ENCODE measurements at places on chromosomes 5 and 9.

GRCh38 chr5:142472306-142472951 is 147.6 kb upstream of the SPRY4 start:
- DNase-seq = peak; percentile 94

DNA sequence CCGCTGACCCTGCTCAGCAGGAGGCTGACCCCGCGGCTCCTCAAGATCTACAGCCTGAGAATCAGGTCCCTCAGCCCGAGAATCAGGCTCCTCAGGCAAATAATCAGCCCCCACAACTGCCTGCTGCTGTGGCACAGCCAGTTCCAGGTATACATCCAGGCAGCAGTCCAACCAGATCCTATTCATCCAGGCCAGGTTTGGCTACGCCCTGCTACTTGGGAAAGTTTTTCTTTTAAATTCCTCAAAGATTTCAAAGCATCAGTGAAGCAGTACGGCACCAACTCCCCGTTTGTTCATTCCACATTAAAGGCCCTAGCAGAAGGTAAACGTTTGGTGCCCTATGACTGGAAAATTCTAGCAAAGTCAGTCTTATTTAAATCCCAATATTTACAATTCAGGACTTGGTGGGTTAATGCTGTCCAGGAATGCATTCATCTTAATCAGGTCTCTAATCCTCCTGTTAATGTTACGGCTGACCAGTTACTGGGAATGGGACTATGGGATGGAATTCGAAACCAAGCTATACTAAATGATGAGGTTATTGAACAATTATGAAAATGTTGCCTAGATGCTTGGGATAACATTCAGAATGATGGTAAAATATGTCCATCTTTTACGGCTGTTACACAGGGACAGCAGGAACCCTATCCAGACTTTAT is 102.3 kb downstream of the SYK start:
- DNase-seq = no peak

- DNase-seq = peak; percentile 54
Measured at GRCh38 chr9:14616188-14616982, 76.8 kb downstream of the ZDHHC21 start.

GRCh38 chr5:82586661-82587310 is 308.6 kb upstream of the RPS23 start:
- DNase-seq = no peak

DNA sequence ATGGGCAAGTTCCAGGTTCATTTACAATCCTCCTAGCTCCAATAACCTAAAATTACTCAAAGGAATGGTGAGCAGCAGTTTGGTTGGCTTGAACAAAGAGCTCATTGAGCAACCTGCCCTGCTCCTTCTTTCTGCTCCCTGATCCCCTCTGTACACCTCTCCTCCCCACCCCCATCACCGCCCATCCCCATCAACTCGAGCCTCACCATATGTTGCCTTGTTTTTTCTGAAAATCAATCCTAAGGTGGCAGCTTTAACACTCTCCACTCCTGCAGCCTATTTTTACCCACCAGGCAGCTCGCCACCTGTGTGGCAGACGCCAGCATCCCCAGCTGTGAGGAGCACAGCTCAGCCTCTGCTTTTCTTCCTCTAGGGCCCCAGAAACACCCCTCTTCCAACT is 533.4 kb upstream of the BRINP1 start:
- no peak for DNase-seq

GRCh38 chr5:177520916-177521513 is 4.3 kb upstream of the DDX41 start:
- no peak for DNase-seq

GRCh38 chr9:137486545-137487453 is 27.7 kb upstream of the NSMF start:
- DNase-seq = no peak

- no peak for DNase-seq
Measured at GRCh38 chr5:174275959-174276358, 230.5 kb downstream of the NSG2 start.

DNA sequence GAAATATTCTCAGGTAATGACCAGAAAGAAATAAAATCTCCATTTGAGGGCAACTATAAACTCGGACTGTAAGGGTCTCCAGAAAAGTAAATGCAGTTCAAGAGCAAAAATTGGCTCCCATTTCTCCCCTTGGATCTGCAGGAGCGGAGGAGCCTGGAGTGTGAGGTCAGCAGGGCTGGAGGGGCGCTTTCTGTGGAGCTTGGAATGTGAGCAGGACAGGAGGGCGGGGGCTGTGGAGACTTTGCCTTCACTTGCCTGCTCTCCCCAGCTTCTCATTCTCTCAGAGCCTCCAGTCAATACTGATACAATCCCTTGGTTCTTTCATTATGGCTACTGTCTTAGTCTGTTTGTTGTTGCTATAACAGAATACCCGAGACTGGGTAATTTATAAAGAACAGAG is 162.8 kb upstream of the ANKH start:
- no peak for DNase-seq

DNA sequence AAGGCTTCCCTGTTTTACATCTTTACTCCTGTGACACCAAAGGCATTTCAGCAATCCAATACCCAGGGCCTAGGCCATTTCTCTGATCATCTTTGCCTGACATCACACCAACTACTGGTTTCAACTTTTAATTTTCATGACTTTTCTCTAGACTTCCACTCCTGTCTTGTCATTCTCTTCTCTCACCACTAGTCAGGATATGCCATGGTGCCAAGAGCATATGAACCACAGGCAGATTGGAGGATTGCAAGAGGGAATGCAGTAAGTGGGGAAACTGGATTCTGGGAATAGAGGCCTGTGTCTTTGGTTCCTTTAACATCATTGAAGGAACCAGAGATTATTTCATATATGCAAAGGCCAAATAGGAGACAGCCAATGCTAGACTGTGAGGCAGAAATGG is 69.3 kb downstream of the ANKRD31 start:
- DNase-seq = no peak

DNA sequence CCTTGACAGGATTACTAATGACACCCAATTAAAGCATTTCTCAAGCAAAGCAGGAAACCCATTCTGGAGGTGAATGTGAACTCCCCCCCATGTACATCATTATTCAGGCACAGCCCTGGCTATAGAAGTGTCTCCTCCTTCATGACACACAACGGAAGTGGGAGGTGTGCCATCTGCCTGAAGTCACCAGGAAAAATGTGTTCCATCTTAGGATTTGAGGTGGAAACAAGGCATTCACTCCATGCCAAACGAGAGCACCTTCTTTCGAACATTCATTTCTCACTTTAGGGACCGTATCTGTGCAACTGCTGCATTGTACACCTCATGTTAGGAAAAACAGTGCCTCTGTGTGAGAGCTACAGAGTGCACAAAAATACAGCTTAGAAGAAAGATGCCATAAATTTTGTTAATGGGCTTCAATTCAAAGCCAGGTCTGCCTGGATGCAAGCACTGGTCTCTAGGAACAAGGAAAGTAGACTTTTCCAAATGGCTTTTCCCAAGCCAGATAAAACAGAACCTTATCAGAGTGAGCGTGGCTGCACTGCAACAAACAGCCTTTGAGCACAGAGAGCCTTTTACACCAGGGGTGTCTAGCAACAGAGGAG is 19.4 kb downstream of the GOLM1 start:
- DNase-seq = peak; percentile 32

DNA sequence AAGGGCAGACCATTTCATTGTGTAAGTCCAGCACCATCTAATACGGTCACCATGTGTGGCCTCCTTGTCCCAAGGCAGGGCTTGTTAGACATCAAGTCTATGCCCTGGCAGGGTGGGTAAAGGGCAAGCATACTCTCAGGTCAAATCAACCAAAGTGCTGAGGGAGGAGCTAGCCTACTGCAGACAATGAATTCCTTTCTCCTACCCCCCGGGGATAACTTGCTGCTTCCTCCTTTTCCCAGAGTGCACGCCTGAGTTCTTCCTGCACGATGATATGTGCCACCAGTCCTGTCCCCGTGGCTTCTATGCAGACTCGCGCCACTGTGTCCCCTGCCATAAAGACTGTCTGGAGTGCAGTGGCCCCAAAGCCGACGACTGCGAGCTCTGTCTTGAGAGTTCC is 71.4 kb downstream of the RFK start:
- no peak for DNase-seq

GRCh38 chr5:154967421-154968024 is 26.6 kb downstream of the MRPL22 start:
- no peak for DNase-seq

GRCh38 chr5:111733571-111733970 is 23.4 kb downstream of the NREP start:
- no peak for DNase-seq

DNA sequence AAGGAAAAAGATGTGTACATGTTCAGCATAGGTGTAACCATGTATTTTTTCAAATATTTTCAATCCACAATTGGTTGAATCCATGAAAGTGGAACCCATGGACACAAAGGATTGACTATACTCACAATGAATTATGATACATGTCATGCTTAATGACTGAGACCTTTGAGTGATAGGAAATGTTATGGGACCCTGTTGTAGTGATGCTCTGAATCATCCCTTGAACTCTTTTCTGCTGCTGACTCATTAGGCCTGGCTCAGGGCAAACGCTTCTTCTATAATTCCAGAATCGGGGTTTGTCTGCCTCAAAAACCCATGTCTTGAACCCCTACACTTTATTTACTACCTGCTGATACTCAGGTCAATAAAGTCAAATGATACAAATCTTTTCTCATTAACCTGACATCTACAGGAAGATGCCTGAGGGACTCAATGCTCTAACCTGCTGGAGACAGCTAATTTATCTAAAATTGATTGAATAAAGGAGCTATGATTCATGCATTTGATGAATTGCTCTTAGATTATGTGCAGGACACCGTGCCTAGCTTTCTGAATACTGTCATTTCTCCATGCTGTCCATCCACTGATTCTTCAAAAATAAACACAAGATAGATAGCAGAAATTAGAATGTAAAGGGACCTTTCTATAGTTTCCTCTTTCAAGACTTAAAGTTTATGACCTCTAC is 260.1 kb downstream of the PRELID2 start:
- no peak for DNase-seq

- no peak for DNase-seq
Measured at GRCh38 chr9:95499847-95500246, 16.9 kb downstream of the PTCH1 start.

GRCh38 chr5:176902911-176903664 is 3.9 kb upstream of the HK3 start:
- DNase-seq = no peak

DNA sequence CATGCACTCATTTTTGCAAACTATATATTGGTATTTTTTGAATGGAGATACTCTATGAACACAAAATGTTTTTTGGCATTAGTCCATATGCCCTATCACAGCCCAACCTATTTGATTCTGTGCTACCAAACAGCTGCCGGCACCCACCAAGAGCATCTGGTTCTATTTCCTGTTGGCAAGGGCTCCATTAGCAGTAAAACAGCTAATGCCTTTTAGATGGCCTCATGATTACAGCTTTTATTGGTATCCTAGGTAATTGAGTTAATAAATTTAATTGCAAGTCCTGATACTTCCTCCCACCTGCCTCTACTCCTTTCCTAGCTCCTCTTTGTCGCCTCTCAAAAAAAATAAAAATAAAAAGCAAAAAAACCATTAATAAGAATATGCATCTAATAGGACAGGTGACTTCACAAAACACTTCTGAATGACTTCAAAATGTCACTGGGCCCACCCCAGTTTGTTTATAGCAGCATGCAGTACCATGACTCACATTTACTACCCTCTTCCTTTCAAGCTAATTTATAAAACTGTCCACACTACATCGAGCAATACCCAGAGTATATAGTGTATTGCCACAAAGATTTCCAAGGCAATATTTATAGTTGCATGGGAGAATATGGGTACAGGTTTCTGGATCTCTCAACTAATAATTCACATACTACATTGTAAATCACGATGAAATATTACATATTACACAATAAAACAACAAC is 620.4 kb downstream of the SLCO4C1 start:
- no peak for DNase-seq

- no peak for DNase-seq
Measured at GRCh38 chr5:2192496-2192895, 309.8 kb upstream of the IRX4 start.

DNA sequence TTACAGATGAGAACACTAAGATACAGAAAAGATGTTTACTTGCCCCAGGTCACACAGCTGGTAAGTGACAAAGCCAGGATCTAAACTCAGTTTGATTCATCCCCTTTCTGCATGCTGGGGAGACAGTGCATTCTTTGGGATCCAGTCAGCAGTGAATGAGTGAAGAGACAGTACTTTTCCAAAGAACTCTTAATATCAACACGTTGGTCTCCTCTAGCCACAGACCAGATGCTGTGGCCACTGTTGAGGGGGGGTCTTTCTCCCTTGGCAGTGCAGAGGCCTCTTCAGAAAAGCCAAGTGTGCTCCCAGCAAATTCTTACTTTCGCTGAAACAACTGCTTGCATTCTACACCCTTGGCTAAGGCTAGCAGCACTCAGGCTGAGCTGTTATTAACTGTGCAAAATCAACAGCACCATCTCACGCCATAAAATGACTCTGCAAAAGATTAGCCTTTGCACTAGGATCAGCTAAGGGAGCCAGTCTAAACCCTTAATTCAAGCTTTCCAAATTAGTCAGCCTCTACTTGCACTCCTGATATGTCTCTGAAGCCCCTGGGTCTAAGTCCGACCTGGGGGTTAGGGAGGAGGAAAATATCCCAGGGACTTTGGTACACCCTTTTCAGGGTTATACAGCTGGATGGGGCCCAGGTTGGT is 4.8 kb upstream of the TMEM171 start:
- DNase-seq = peak; percentile 96

DNA sequence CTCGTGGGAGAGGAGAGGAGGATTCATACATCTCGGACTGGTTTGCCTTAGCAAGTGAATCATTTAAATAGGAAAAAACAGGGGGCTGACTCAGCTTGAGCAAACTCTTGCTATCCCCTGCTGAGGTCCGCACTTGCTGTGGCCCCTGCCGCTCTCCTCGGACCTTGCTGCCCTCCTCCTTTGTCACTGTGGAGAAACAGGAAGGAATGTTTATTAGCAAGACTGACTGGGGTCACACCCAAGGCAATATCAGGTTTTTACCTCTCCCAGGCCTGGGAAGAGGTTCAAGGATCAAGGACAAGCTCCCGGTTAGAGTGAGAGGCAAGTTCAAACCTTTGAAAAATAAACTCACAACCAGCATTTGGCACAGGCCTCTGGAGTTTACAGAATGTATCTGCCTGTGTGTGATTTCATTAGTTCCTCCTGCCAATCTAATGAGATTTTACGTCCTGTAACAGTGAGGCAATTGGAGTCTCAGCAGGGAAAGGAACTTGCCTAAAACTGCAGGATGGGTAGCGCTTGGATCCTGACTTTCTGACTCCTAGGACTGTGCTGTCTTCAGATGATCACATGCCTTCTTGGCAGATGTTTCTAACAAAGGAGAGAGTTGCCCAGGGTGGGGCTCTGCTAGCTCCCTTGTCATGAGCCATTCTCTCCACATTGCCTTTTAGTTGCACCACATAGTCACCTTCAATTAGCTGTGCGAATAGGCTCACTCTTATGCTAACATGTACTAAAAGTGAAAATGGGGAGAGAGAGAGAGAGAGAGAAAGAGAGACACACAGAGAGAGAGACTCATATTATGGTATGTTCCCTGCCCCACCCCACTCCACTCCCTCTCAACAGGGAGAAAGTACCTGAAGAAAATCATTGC is 108.6 kb upstream of the CDKN2B start:
- peak; percentile 58 for DNase-seq

GRCh38 chr9:91954841-91955471 is 4.9 kb upstream of the ROR2 start:
- peak; percentile 93 for DNase-seq
